CD4-positive, alpha-beta T cell treated with Interleukin-1 beta for 1 hour (primary cell): ENCODE measurements at places on chromosomes 2 and 18.

- no peak for DNase-seq
Measured at GRCh38 chr2:24971286-24971535, 544 bp downstream of the DNAJC27 start.

DNA sequence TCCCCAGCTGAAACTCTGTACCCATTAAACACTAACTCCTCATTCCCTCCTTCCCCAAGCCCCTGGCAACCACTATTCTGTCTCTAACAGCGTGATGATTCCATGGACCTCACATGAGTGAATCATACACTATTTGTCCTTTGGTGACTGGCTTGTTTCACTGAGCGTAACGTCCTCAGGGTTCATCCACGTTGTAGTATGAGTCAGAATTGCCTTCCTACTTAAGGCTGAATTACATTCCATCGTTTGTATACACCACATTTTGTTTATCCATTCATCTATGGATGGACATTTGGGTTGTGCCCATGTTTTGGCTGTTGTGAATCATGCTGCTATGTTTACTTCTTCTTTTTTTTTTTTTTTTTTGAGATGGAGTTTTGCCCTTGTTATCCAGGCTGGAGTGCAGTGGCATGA, 19.6 kb upstream of the CABLES1 start:
- no peak for DNase-seq

GRCh38 chr2:43209204-43209717, 17.1 kb downstream of the ZFP36L2 start:
- no peak for DNase-seq

DNA sequence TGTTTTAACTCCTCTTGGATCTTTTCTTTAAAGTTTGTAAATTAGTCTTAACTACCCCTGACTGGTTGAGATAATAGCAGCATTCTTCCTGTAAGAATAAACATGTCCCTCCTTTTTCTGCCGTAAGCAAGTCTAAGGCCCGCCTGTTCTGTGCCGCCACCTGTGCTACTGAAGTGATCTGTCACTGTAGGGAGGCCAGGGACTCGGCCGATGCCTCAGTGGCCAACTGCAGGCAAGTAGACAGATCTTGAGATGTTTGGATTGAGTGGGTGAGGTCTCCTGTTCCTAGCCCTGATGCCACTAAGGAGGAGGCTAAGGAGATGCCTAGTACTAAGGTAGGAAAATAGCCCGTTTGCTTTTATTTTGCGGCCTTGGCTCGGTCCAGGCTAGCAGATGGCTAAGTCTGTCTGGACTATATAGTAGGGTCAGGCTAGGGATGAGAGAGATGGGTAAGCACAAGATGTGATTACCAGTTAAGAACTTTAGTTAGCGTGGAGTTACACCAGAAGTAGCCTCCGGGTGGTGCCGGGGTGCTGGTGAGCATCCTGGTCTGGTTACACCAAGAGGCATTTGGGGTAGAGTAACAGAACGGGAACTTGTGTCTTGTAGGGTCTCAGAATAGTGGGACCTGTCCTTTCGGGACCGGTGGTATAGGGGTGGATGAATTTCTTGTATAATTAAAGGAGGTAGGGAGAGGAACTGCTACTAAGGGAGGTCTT, 584.2 kb downstream of the SUCLG1 start:
- DNase-seq: no peak

GRCh38 chr2:205629091-205629776, 53.1 kb upstream of the NRP2 start:
- DNase-seq: no peak

DNA sequence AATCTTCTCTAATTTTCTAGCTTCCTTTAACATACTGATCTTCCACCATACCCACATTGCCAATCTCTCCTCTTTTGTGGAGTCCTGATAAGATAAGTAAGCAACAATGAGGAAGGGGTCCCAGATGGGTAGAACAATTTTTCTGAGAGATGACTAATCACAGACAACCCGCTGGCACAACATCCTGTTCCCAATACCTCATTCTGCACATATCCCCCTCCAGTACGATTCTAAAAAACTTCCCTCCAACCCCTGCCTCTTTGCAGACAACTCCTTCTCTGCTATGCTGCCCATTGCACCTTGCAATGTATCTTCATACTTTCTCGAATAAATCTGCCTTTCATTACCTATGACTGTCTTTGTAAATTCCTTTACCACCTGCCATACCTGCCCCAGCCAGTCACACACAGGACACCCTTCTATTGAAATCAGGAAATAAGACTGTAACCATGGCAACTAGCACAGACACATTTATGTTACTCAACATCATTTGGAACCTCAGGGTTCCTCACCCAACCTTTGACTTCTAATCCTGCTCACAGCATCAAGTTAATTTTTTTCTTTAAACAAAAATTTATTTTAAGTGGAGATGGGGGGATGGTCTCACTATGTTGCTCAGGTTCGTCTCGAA, 7.4 kb upstream of the EXOC6B start:
- peak; percentile 18 for DNase-seq

- DNase-seq: no peak
Measured at GRCh38 chr2:198756166-198756565, 701.6 kb downstream of the SATB2 start.

- no peak for DNase-seq
Measured at GRCh38 chr2:140199312-140199711, 1419.1 kb upstream of the NXPH2 start.

DNA sequence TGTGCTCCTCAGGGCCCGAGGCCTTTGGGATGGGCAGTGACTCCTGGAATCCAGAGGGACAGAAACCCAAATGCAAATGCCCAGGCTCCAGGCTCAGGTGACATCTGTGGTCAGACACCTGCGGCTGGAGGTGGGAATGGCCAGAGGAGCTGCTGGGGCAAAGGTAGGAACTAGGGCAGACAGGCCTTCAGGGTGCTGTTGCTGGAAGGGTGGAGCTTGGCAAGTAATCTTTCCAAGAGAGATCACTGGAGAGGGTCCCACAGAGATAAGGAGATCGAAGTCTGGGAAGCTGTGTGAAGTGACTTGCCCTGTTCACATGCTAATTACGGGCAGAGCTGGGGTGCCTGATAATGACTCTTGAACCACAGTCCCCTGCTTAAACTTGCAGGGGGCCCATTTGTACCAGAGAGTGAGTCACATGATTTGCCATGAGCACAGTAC, 82.4 kb downstream of the ACAA2 start:
- no peak for DNase-seq

DNA sequence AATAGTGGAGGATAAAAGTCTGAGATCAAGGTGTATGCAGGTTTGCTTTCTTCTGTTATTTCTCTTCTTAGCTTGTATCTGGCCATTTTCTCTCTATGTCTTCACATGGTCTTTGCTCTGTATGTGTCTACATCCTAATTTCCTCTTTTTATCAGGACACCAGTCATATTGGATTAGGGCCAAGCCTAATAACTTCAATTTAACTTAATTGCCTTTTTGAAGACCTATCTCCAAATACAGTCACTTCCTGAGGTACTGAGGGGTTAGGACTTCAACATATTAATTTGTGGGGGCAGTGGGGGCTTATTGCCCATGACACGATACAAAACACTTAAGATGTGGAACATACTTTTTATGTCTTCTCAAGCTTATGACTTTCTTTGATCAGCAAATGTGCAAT, 632.9 kb upstream of the CELF4 start:
- no peak for DNase-seq

DNA sequence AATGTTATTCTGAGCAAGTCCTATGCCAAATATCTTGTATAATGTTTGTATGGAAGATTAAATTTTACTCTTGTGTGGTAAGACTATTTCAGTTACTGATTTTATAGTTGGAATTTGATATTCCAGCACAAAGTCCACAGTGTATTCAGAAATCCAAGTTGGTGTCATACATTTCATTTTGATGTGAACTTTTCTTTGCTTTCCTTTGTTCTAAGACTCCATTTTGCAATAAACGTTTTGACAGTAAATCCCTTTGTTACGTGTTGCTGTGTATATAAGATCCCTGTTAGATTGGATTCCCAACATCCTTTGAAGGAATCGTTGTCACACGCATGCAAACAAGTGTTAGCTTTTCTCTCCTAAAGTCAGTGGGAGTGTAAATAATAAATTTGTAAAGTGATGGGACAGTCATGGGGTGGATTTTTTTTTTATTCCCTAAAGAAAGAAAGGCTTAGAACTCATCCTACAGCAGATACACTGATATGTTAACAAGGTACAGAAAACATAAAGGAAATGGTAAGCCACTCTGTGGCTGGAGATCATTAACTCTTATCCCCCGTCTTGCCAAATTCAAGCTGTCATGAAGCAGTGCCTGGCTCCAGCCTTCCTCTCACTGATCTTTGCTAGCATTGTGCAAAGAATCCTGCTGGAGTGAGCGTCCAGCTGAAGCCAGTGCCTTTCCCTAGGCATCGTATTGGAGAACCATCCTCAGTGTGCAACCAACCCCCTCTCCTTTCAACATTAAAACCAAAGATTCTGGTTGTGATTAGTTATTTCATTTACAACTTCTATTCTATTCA, 127.6 kb upstream of the CDCA7 start:
- no peak for DNase-seq

DNA sequence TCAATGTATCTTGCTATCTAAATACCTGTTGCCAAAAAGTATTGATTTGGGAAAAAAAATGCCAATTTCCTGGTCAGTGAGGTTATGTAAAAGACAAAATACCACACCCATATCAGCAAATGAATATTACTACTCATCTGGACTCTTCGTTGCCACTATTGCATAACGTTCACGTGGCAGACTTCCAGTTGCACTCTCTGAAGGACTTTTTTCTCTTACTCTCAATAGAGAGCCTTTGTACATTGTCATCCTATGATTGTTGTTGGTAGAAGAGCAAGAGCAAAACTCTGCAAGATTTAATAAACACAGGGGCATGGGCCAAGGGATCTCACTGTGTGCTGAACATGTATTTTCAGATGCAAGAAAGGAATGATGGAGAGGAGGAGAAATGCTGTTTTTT, 689.8 kb downstream of the MBD2 start:
- no peak for DNase-seq

DNA sequence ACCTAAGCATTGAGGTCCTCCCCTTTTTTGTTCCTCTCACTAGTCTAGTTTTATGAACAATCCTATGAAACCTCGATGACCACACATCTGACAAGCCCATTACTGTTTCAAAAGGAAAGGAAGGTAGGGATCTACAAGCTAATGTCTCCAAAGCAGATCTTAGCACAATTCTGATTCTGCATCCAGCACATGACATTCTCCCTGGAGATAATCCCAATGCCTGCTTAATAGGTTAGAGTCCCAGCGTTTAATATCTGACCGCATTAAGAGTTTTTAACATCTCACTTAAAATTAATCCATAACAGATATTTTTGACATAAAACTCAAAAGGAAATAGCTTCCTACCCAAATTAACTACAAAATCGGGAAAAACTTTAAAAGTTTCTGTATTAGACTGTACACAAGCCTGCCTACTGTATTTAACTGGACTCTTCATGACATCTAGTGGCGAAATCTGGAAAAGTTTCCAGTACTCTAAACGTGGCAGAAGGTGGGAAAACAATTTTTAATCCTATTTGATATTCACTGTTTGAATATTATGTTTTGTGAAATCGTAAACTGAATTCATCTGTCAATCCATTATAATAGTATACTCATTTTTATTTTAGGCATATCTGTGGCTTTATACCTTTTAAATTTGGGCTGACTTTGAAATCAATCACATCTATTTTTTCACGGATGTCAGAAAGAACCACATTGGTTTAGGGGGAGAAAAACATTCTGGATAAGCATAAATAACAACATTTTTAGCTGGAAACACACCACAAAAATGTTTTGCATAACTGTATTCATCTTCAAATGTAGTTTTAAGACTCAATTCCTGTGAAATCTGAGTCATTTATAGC, 62.4 kb downstream of the TXNL1 start:
- no peak for DNase-seq

- no peak for DNase-seq
Measured at GRCh38 chr2:197673606-197674005, 1.8 kb downstream of the RFTN2 start.

- DNase-seq: no peak
Measured at GRCh38 chr2:11411768-11412448, 54.1 kb downstream of the E2F6 start.

DNA sequence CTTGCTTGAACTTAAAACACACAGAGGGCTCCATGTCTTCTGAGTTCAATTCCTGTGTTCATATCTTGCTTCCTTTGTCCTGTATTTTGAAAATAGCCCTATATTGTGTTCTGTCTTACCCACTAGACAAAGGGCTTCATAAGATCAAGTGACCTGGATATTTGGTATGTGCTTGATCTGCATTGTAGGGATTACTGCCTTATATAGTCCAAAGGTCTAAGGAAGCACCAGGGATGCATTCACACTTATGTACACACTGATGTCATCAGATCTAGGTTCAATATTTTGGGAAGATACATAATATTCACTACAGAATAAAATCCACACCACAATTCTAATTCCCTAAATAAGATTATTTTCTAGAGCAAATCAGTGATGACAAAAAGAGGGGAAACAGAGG, 278.0 kb upstream of the KYNU start:
- DNase-seq: no peak

- DNase-seq: no peak
Measured at GRCh38 chr2:199113111-199113510, 344.6 kb downstream of the SATB2 start.

DNA sequence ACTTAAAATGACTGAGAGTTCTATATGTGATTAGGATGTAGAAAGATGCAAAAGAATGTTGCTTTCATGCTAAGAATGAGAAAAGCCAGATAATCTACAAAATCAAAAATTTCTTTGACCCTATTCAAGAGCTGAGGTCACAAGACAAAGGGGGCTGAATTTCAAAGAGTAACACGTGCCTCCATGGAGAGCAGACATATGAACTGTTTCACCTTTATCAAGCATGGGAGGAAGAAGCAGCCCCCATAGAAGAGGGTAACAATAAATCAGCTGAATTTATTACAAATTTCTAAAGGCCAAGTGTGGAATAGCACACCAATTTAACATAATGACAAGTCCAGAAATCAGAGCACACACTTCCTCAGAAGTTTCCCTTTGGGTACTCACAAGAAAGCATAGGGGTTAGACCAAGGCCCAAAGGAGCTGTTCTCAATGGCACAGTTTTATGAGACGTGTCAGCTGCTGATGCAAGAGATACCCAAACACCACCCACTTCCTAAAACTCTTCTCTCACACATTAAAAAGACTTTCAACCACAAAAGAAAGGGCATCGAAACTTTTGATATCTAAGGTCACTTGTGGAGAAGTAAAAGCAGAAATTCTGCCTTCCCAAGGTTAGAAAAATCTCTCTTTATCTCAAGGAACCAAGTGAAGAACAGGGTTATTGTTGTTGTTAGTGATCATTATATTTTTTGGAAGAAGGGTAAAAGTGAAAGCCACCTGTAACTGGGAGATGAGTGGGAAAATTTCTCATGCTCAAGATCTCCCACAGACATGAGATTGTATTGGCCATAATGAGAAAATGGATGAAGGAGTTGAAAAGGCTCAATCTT, 950.1 kb downstream of the TRIB2 start:
- no peak for DNase-seq

DNA sequence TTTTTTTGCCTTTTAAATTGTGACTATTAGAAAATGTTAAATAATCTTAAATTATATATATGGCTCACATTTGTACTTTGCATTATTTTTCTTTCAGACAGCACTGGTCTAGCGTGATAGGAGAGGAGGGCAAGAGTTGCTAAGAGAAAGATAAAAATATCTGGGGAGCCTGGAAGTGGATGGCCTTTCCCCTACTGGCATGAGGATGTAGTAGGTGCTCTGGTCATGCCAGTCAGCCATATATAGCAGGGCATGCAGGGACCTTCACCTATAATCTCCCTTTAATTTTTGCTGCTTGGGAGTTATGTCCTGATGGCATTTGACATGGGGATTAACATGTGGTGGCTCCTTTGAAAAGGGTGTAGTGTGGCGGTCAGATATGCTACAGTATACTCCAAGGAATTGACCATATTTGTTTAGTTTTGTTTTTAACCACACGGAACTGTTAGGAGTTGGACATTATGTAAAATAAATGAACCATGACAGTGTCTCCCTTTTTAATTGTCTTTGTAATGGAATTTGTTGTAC, 144.7 kb downstream of the BABAM2 start:
- DNase-seq: no peak
